Muscle of back (tissue), 13 donors: ENCODE measurements at places on chromosomes 4 and X. TPM values are rescaled to one million over a fixed set of nuclear protein-coding genes. Genes with fewer than 3 reads are reported as not detected.
A peak's percentile ranks its signal among the peaks of the same experiment; 100 is the strongest.

- no peak for DNase-seq
Measured at GRCh38 chrX:80765220-80765625, 44.5 kb downstream of the BRWD3 start.

GRCh38 chrX:87727620-87728019, 210.0 kb downstream of the KLHL4 start:
- DNase-seq = no peak

DNA sequence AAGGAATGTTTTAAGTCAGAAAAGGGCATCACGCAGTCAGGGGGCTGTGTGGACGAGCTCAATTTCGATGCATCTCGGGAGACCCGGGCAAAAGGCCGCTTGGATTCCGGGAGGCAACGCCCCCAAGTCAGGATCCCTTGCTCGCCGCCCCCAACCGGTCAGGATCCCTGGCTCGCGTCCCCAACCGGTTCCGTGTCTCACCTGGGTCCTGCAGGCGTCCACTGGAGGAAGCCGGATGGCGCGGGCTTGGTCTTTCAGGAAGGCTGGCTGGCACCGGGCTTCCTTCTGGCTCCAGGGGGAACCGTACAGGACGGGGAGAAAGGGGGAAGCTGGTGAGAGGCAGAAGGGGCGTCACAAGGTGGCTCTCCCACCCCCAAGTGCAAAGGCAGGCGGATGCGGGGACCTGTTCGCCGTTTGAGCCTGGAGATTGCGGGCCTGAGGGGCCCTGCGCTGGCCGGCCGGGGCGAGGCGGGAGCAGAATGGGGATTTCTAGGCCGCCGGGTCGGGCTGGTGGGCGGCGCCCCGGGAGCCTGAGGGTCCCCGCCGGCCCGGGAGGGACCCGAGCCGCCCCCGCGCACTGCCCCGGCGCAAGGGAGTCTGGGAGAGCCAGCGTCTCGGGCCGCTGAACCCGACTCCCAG, 84.7 kb downstream of the HPRT1 start:
- peak; percentile 79 for DNase-seq

GRCh38 chr4:169115897-169116254, 105.8 kb upstream of the CBR4 start:
- no peak for DNase-seq

DNA sequence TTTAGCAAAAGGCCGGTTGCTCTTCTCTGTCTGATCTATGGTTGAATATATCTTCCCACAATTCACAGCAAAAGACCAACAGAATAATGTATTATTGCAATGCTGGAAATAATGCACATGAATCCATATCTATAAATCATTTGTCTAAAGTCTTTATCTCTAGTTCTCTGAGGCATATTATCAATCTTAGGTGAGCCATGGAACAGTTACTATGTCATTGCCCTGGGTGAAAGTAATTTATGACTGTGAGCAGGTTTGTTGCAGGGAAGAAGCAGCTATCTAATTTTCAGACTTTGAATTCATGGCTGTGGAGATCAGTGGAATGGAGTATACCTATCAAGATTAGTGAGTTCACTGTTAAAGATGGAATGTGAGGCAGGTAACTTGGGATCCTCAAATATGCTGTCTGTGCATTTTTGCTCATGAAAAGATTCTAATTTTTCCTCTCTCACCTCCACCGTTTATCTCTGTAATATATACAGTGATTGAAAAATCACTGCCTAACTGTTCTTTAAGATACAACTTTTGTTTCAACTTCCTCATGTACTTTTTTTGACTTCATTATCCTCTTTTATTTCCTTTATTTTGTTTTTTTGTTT, 256.8 kb upstream of the ARSJ start:
- DNase-seq = no peak

DNA sequence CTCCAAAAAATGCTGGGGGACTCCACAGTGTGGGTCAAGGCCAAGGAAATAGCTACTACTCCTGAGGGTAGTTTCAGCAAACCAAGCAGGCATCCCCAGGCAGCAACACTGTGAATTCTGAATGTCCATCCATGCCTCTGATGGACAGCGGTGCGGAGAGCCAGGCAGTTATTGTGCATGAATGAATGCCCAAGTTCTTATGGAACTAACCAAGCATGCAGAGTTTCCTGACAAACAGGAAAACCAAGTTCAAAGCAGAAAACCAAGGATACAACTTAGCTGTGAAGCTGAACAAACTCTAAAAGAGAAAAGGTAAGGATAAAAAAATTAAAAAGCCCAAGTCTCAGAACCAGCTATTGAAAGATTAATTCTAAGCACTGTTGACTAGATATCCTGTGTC, 642.6 kb upstream of the HS3ST1 start:
- no peak for DNase-seq

- no peak for DNase-seq
Measured at GRCh38 chr4:44150091-44150576, 298.5 kb downstream of the KCTD8 start.

DNA sequence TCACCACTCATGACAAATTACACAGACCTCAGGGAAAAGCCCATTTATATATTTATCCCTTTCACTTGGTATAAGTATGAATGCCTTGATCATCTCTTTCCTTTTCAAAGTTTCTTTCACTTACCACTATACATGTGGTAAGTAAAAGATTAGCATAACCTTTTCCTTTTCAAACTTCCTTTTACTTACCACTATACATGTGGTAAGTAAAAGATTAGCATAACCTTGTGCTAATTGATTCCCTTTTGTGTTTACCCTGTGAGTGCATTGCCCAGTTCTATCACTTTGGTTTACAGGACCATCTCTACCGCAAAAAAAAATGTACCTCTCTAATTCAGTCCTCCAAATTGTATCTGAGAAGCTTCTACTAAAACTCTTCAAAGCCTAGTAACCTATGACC, 32.7 kb upstream of the TCEANC start:
- DNase-seq = no peak

The DMP1 gene
- not detected for polyA plus RNA-seq

The NAP1L3 gene
- polyA plus RNA-seq = 9.4 TPM
